Psoas muscle (tissue), 8 donors: ENCODE measurements at places on chromosomes 1 and 21. TPM values are rescaled to one million over a fixed set of nuclear protein-coding genes. Genes with fewer than 3 reads are reported as not detected.

Gene LCE2C
- not detected for total RNA-seq

Gene LMX1A
- 0.25 TPM for total RNA-seq

Gene SPATA6
- total RNA-seq = 4.2 TPM

Gene GORAB
- 2.3 TPM for total RNA-seq

Gene KCNJ6
- total RNA-seq = not detected

Gene OTUD7B
- total RNA-seq = 47.4 TPM

Gene FNDC10
- total RNA-seq = 0.44 TPM

DNA sequence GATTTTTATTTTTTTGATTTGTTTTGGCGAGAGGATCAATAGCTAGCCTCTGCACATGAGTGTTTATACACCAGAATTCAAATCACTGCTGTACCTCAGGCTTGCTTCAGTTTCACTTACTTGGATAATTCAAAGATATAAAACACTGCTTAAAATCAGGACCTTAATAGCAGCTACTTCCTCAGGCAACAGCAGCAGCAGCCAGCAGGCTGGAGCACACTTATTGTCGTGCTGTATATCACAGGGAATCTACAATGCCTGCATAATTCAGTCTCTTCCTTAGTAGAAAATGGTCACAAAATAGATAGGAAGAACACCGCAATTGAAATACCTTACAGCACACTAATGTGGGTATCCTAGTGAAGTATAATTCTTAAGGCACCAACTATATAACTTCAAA, 497.3 kb downstream of the NEGR1 start:
- DNase-seq = no peak

- peak; percentile 66 for DNase-seq
Measured at GRCh38 chr1:145918992-145919939, 749 bp upstream of the PEX11B start.

DNA sequence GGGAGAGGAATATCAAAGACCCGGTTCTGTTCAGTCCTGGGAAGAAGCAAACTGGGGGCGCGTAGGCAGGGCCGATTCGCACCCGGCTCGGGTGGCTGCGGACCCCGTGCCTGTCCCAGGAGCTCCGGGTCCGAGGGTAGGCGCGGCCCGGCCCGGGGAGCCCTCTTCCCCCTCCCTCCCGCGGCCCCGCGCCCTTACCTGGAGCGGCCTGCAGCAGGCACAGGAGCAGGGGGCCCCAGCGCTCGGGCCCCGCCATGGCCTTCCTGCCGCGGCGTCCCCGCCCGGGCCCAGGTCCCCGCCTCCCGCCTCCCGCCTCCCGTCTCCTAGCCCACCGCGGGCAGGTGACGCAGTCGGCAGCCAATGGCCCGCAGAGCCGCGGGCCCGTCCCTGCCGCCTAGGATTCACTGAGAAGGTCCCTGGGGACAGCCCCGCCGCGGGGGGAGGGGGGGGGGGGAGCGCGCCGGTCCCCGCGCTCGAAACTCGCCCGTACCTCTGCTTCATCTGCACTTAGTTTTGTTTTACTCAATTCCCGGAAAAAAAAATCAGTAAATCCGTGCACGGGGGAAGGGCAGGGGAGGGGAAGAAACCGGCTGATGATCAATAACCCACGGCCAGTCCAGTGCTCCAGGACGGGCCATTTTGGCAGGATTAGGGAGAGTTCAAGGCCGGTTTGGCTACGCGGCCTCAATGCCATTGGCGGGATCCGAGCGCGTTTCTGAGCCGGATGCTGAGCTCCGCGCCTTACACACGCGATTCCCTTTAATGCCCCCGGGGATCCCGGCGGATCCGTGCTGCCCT, at the start of gene IFNLR1:
IFNLR1 (minus strand) TSS at position 297 of the 798 bp plus-strand sequence; CDS start at position 256, 41 bp downstream.
- peak; percentile 41 for DNase-seq

GRCh38 chr1:94063379-94063778, 57.6 kb downstream of the ABCA4 start:
- peak; percentile 26 for DNase-seq

- DNase-seq = no peak
Measured at GRCh38 chr1:75423616-75424015, 187.3 kb downstream of the SLC44A5 start.
